ENCODE measurements at places on chromosomes 3 and 15.

DNA sequence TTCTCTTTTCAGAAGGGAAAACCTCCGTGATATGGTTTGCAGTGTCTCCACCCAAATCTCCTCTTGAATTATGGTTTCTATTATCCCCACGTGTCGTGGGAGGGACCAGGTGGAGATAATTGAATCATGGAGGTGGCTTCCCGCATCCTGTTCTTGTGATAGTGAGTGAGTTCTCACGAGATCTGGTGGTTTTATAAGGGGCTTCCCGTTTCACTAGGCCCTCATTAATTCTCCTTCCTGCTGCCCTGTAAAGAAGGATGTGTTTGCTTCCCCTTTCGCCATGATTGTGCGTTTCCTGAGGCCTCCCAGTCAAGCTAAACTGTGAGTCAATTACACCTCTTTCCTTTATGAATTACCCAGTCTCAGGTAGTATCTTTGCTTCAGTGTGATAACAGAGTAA, 692.7 kb upstream of the GRM7 start:
- DNase-seq = no peak

DNA sequence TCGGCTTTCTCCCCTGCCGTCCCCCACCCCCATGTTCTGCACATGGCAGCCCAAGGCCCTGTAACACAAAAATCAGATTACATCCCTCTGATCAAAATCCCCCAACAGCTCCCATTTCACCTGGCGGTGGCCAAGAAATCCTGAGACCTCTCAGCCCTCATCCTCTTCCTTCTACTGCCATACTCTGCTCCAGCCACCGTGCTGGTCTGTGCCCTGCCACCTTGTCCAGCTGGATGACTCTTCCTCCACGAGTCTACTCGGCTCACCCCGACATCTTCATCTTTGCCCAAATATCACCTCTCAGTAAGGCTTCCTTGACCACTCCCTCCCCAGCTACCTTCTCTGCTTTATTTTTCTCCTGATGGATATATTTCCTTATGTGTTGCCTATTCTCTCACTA, 3.1 kb downstream of the CCDC51 start:
- DNase-seq = no peak

GRCh38 chr3:125585595-125586223, 9.6 kb downstream of the OSBPL11 start:
- DNase-seq = peak; percentile 57

GRCh38 chr15:45665261-45665660, 30.4 kb downstream of the SQOR start:
- no peak for DNase-seq

- peak; percentile 90 for DNase-seq
These were observed at the start of gene ITGA11 for GRCh38 chr15:68431792-68432401. Gene ITGA11 (minus strand): TSS chr15:68432163. CDS start chr15:68432066, 97 bp downstream.

- no peak for DNase-seq
These were observed 60.7 kb downstream of the CAPN7 start for GRCh38 chr3:15266510-15267376.

DNA sequence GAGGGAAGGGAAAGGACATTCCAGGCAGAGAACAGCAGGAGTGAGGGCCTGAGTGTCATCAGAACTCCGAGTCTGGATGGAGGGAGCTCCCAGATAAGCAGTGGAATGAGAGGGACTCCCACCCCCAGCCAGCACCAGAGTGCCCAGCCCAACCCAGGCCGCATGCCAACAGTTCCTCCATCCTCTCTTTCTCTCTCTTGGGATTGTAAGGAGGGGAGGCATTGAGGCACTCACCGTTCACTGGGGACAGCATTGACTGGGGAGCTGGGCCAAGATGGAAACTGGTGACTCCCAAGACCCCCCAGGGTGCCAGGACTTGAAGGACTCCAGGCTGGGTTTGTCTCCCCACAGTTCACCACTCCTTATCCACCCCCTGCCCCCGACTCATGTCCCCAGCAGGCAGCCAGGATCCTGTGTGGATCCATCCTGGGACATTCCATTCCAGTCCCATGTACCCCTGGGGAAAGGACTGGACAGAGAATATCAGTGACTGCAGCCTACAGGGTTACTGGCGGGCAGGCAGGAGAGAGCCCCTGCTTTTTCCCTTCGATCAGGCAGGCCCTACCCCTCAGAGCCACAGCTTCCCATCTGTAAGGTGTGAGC, 15.7 kb downstream of the PTH1R start:
- peak; percentile 36 for DNase-seq

GRCh38 chr3:78873641-78874040, 894.2 kb downstream of the ROBO1 start:
- DNase-seq = no peak

GRCh38 chr3:151863611-151864010, 9.8 kb upstream of the SUCNR1 start:
- no peak for DNase-seq

DNA sequence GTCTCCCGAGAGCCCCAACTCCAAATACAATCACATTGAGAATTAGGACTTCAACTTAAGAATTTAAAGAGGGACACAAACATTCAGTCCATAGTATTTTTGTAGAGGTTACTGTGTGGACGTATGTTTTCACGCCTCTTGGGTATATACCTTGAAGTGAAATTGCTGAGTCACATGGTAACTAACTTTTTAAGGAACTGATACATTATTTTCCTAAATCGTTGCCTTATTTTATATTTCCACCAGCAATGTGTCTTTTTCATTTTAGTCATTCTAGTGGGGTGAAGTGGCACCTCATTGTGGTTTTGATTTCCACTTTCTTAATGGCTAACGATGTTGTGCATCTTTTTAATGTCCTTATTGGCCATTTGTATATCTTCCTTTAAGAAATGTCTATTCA, 11.8 kb downstream of the PARP15 start:
- no peak for DNase-seq

DNA sequence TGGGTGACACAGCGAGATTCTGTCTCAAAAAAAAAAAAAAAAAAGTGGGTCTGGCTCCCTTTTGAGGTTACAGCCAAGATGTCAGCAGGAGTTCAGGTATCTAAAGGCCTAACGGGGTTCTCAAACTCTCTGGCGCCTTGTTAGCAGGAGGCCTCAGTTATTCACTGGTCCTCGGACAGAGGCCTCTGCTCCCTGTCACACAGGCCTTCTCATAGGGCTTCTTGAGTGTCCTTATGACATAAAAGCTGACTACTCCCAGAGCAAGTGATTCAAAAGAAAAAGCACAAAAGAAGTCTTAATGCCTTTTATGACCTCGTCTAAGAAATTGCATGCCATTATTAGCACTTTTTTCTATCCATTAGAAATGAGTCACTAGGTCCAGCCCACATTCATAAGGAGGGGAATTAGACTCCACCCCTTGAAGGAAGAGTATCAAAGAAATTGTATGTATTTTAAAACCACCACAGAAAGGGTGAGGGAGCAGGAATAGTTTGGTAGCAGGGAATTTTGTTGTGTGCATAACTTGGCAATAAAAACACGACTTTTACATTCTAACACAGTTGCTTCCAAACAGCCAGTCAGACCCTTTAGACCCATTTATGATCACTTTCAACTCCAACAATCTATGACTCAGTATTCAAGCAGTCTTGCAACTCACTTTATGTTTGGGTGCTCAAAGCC, 90.3 kb downstream of the MEX3B start:
- no peak for DNase-seq

- no peak for DNase-seq
These were observed 440.5 kb downstream of the NTRK3 start for GRCh38 chr15:87816016-87816415.

GRCh38 chr15:73930371-73930770, 4.1 kb downstream of the LOXL1 start:
- DNase-seq = no peak

DNA sequence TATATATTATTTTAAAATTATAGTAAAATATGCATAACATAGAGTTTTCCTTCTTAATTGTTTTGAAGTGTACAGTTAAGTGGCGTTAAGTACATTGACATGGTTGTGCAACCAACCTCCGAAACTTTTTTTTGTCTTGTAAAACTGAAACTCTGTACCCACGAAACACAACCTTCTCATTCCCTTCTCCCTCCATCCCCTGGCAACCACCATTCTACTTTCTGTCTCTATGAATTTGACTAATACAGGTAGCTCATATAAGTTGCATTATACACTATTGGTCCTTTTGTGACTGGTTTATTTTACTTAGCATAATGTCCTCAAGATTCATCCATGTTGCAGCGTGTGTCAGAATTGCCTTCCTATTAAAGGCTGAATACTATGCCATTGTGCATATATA, 179.4 kb downstream of the SATB1 start:
- no peak for DNase-seq

DNA sequence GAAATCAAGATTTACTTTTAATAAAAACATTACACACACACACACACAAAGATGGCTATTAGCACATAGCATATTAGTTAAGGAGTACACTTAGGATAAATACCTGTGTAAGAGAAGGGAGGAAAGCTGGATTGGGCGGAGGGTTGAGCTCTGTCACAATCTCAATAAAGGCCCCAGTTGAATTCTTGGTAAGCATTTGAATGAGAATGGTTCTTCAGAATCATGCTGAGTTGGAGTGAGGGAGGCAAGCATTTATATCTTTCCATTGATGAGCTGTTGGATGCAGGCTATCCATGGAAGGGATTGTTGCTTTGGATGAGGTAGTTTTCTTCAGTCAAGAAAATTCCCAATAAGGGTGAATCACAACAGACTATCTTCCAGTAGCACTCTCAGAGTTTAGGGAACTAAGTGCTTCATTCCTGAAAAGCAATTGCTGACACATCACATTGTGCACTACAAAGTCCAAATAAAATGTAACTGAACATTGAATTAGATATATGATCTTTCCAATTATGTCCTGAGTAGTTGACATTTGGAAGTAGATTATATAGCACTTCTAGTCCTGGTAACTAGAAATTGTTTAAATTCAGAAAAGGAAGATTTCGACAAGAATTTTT, 95.7 kb downstream of the SUCNR1 start:
- no peak for DNase-seq

DNA sequence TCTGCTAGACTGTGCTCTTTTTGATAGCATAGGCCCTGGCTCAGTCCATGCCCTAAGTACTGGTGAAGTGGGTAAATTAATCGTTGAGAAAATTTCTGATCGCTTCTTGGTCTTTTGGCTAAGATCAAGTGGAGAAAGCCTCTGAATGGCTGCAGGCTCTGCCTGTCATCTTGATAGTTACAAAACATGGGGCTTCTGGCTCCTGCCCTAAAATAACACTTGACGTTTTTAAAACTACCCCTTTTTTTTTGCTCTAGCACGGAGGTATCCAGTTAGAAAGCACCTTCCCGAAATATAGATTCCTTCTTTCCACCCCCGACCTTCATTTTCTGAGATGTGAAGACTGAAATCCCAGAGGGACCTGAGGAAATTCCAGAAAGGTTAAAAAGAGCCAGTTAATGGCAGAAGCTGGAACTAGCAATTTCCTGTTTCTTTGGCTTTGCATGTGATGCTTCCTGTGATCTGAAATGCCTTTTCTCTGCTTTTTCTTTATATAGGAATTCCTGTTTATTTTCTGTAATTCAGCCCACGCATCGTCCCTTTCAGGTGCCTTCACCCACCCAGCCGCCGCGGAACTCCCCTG, 799 bp upstream of the C2CD4B start:
- no peak for DNase-seq

DNA sequence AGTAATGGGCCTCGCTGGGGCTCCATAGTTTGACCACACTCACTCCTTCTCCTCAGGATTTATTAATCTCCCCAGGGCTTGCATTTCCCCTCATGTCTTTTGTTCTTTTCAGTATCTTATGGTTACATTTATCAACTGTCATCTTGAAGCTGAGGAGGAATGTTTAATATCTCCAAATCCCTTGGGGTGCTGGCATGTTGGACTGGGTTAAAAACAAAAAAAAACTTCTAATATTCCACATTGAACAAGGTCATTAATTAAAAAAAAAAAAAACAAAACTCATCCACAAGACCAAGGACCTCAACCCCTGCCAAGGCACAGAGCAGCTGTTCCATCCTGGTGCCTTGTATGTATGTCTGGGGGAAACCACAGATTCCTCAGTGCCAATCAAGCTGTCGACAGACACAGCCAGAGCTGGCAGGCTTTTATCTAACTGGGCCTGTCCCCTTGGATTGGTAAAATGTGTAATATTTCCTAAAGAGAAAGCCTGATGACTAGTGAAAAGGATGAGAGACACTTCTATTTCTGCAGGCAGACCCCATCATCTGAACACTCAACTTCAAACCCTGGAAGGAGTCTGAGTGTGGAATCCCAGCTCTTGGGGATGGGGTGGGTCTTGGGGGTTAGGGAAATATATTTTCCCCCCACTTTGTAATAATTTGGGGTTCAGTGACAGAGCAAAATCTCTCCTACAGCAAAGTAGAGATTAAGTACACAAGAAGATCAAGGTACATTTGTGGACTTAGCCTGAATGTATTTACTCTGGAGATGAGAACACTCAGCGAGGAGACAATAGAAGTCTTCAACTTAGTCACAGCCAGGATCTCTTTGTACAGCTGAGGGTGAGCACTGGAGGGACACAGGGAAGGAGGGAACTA, 69.1 kb downstream of the TTC23 start:
- DNase-seq = no peak

DNA sequence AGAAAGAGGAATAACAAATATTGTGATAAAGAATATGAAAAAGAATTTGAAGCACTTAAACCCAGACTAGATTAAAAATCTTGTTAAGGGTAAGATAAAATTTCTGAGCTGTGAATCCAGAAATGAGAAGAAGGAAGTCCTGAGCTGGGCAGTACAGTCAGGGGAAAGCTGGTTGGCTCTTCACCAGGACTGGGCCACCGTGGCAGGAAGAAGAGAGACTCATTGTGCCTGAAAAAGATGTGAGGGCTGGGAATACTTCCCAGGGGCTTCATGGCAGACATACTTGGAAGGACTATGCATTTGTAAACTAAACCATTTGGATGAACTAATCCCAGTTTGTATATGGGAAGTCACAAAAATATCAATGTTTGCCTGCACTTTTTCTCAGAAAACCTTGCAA, 28.5 kb upstream of the MYO5C start:
- DNase-seq = no peak

GRCh38 chr3:148971401-148972163, 19.8 kb upstream of the GYG1 start:
- DNase-seq = no peak

- DNase-seq = no peak
These were observed 14.2 kb downstream of the NR1D2 start for GRCh38 chr3:23959135-23959900.

DNA sequence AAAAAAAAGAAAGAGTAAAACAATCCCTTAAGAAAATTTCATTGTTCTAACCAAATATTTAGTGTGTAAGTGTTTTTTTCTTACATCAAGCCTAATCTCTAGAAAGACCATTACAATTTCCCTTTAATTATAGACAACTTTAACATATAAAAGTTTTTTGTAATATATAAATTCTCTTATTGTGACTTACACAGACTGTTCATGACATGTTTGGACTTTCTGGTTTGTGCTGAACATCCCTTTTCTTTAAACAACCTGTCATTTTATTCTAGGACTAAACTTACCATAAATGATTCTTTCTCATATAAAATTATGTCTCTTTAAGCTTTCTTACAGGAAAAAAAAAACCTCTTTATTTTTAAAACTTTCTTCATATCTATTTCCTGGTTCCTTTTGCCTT, 13.0 kb upstream of the BTLA start:
- DNase-seq = no peak

- DNase-seq = peak; percentile 28
These were observed 22.3 kb upstream of the SACM1L start for GRCh38 chr3:45666757-45667431.

- DNase-seq = no peak
These were observed 17.0 kb downstream of the TGM5 start for GRCh38 chr15:43249699-43250203.

GRCh38 chr15:74540161-74540760, 759 bp upstream of the ARID3B start:
- no peak for DNase-seq

Data from upper lobe of left lung (tissue), 6 donors.